Stimulated activated CD4-positive, alpha-beta T cell treated with anti-CD3 and anti-CD28 coated beads, Interleukin-1b, Interleukin-23, amount 100 ng/mL, for 48 hours (primary cell): ENCODE measurements at places on chromosomes 7 and 10.
A peak's percentile ranks its signal among the peaks of the same experiment; 100 is the strongest.

DNA sequence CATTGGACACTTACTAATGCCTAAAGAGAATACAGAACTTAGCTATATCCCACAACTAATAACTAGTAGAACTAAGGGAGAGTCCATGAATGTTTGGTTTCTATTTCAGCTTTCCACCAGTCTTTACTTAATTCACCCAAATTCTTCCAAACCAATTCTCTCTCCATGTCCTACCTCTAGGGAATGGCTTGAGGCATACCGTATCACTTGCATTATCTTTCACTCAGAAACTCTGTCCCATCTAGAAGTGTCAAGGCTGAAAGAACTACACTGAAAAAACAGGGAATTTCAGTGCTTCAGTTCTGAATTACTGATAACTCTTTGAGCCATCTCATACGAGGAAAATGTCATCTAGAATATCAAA is 758 bp downstream of the TMEM168 start:
- DNase-seq, result no peak

GRCh38 chr7:25907731-25908130 is 244.3 kb upstream of the NFE2L3 start:
- DNase-seq, result no peak

- peak; percentile 14 for DNase-seq
Observed at GRCh38 chr7:74343281-74344131, 54.3 kb downstream of the CLIP2 start.

DNA sequence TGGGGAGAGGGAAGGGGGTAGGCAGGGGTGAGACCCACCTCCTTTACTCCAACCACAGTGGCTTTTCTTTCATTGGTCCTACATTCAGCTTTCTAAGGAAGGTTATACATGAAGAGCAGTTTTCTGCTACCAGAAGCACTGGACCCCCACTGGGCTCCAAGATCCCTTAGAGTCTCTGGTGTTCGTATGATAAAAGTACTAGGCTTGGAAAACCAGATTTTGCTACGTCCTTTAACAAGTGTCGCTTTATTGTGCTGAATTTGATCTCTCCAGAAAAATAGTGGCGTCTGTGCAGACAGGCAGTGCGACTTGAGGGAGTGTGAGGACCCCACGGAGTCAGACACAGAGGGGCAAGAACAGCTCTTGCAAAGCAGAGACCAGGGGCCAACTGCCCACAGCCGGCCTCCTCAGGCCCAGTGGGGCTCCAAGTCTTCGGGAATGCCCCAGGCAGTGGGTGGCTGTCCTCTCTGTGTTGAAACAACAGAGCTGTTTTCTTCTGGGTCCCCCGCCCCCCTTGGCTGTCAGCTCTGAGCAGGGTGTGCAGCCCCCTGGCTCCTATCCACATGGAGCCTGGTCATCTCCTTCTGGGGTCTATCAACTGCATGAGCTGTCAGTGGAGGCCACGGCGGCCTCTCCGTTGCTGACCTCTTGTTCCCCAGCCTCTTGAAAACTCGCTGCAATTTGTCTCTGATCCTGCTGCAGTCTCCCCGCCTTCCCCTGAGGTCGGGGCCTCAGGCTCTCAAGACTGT is 333.2 kb downstream of the RPS24 start:
- no peak for DNase-seq

DNA sequence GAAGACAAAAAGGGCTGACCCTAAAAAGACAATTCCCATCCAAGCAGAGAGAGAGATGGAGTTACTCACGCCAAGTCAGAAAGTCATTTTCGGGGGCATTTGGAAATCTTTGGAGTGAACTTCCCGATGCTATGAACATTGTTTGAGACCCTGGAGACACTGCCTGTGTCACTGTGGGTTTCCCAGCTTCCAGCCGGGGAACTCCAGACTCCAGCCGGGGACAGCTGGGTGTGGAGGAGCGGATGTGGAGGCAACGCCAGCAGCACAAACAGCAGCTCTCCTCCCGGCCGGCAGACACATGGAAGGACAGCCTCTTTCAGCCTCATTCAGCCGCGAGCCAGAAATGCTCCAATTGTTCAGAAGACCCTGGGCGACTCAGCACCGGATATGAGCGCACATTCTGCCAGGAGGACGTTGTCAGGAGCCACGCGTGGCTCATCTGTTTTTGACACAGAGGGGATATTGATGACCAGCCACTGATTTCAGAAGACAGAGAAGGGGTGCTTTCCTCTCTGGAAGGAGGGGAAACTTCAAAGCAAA is 97.6 kb downstream of the PRPF18 start:
- no peak for DNase-seq

DNA sequence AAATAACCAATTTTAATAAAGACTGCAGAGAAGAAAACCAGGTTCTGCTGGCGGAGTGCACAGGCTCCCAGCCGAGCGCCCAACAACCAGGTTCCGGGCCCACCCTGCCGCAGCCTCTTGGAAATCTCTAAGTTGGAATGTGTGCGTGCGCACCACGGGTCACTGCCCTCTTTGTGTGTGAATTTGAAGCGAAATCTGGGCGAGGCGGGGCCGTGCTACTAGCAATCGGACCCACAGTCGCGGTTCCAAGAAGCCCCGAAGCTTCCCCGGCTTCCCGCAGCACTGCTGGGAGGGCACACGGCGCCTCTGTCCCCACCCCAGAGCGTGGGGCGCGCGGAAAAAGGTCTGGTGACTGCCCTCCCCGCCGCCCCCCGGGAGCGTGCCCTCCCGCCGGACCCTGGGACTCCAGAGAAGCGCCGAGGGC is 666 bp upstream of the MAP3K8 start:
- peak; percentile 25 for DNase-seq

DNA sequence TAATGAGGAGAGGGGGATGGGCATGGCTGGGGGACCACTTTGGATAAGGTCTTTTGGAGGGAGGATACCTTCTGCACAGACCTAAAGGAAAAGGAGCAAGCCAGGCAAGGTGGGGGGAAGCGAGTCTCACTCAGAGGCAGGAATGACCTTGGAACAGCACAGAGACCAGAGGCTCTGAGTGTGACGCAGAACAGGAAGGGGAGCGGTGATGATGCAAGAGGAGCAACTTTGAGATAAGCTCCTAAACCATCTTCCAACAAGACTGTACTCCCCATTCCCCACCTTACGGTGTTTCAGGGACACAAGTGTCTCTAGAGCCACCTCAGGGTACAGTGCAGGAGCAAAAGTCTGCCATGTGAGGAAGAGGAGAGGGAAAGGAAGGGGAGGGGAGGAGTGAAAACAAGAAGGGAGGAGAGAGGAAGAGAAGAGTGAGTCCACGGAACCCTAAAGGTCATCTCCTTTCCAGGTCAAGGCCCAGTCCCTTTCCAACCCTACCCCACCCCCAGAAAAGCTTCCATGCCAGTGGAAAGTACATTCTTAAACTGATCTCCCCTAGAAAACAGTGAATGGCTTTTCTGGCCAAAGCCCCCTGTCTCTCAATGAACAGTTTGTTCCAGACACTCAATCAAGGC is 54.1 kb downstream of the JAZF1 start:
- DNase-seq, result no peak

GRCh38 chr10:103926722-103927319 is 8.8 kb upstream of the STN1 start:
- no peak for DNase-seq

GRCh38 chr10:70758757-70759514 is 26.2 kb downstream of the TBATA start:
- peak; percentile 54 for DNase-seq

GRCh38 chr10:131655101-131655849 is 245.5 kb upstream of the PPP2R2D start:
- no peak for DNase-seq

GRCh38 chr7:30703756-30704155 is 21.5 kb upstream of the CRHR2 start:
- DNase-seq, result no peak

DNA sequence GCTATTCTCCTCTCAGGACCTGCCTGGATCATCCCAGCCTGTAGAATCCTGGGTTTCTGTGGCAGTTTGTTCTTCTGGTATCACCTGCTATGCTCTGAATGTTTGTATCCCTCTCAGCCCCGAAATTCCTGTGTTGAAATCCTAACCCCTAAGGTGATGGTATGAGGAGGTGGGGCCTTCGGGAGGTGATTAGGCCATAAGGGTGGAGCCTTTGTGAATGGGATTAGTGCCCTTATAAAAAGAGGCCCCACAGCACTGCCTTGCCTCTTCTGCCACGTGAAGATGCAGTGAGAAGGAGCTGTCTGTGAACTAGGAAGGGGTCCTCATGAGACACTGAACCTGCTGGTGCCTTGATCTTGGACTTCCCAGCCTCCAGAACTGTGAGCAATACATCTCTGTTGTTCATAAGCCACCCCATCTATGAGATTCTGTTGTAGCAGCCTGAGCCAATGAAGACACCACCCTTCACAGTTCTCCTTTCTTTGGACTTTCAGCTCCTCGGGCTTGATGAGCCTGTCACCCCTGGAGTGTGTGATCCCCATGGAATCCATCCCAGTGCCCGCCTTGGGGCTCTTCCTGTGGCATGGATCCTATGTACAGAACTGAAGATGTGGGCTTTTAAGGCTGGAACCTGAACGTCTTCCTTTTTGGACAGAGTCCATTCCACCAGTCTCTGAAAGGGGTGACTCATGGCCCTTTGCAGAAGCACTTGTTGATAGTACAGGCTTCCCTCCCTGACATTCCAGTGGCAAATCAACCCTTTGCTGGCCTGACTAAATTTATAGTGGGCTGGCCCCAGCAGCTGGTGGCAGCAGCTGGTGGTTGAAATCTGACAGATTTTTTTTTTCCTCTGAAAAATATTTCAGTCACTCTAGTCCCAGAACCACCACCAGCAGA is 138.0 kb downstream of the TACC2 start:
- no peak for DNase-seq
